ENCODE measurements at places on chromosomes 12 and 14.

DNA sequence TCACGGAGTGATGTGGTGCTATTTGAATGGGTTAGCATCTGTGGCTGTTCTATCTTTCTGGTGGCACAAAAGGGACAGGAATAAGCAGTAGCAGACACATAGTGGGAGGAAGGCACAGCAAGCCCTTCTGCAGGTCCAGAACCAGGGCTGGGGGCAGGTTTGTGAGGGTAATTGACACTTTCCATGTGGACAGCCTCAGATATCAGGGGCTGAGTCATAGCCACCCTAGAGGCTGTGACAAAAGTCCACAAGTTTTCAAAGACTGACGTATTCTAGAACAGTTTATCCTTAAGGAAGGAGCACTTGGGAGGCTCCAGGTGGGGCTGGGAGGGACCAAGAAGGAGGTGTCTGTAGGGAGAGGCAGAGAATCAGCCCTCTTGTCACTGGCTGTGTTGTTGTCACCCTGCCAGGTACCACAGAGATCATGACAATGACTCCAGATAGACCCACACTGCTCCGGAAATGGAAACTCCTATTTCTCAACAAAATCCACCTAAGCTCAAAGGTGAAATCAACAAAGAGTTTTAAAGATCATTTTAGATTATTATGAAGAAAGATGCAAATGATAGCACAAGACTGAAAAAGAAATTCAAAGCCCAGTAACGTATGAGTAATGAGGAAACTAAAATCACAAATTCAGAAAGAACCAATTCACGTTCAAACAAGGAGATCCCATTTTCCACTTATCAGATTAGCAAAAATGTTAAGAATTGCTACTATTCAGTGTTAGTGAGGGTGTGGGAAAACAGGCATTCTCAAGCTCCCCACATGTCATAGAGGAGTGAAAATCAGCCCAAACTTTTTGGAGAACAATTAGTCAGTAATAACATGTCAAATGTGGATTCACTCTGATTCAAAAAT lies 48.3 kb downstream of the NFKBIA start:
- no peak for DNase-seq

- DNase-seq, result no peak
These were observed 114.9 kb upstream of the PWP1 start for GRCh38 chr12:107570721-107571120.

- DNase-seq, result no peak
These were observed 1.0 kb upstream of the PTMS start for GRCh38 chr12:6765048-6765633.

- DNase-seq, result no peak
These were observed 1568.2 kb upstream of the SEL1L start for GRCh38 chr14:83101846-83102245.

DNA sequence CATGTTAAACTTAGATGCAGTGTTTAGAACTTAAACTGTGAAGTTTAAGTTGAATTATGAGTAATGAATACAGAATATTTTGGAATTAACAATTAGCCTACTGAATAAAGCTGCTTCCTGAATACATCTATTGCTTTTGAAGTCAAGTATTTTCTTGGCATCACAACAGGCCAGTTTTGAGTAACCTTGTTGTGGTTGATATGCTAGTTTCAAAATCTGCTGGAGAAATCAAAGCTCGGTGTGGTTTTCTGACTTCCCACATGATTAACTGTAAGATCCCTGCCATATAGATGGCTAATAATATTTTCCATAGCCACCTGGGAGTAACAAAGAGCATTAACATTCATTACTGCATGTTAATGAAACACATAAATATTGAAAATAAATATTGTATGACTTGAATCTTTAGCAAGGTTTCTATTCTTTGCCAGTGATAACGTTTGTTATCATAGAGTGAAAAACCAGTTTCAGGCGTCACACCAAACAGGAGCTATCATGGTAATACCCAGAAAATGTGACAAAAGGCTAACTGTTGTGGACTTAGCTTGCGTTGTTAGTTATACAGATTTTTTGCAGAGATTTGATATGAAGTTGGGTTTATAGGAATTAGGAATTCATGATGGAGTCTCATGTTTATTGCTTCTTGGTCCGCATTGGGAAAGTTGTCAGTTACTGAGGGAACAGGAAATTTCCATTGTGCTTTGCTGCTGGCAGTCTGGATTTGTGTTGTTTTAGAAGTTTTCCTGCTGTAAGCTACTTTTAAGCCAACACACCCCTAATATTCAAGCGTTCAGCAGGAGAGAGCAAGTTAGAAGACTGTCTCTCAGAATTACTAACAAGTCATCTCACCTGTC lies 32.1 kb downstream of the PPFIBP1 start:
- no peak for DNase-seq

DNA sequence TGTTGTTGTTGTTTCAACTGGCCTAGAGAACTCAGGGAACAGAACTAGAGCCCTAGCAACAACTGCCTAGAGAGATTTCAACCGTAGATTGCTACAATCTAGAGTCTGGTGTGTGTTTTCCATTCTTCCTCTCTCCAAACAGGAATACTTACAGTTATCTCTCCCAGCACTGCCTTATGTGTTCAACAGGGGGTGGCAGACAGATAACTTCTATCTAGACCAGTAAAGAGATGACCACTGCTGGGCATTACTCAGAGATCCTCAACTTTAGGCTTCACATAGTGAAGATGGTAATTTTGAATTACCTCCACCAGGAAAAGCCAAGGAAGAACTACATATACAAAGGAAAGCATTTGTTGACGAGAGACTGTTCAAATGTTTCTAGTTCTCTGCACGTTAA lies 4.8 kb downstream of the TXNDC16 start:
- DNase-seq, result no peak

DNA sequence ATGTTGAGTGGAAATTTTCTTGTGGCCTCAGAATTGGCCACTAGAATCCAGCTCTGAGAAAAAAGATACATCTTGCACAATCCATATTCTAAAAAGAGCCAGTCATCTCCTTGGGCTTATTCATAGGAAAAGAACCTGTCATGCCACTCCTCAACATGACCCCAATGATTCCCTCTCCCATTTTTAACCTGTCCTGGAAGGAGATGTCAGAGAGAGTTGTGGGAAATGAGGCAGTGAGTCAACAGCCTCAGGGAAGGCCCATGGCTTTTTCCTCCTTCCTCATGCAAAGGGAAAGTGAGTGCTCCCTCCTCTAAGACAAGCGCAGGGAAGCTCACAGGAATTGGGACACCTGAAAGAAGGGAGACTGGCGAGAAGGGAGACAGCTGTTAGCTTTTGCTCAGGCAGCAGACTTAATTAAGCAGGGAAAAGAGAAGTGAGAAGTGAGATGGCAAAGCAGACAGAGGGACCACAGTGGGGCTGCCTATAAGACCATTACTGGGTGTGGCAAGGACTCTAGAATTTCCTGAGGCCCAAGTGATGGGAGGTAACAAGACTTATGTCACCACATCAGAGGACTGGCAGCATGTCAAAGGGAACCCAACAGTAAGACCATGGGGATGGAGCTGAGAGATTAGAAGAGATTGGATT lies 10.2 kb upstream of the DHRS7 start:
- no peak for DNase-seq

DNA sequence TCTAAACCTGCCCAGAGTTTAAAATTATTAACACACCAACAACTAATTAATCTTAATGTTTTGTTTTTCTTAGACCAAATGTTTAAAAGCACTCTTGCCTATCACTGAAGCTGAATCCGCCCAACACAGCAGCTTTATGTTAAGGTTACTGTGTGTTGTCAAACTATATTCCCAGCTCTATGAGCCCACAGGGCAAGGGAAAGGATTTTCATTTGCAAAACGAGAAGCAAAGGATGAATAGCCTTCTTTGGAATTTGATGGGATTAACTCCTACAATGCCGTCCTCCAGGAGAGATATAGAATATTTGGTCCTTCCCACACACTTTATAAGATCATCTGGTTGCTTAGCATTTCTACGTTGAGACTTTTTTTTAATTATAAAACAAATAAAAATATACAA lies 43.7 kb downstream of the DUSP16 start:
- no peak for DNase-seq

- no peak for DNase-seq
These were observed 12.3 kb upstream of the SERPINA12 start for GRCh38 chr14:94521375-94522114.

GRCh38 chr12:123905319-123905925 lies 67.2 kb downstream of the CCDC92 start:
- peak; percentile 51 for DNase-seq

DNA sequence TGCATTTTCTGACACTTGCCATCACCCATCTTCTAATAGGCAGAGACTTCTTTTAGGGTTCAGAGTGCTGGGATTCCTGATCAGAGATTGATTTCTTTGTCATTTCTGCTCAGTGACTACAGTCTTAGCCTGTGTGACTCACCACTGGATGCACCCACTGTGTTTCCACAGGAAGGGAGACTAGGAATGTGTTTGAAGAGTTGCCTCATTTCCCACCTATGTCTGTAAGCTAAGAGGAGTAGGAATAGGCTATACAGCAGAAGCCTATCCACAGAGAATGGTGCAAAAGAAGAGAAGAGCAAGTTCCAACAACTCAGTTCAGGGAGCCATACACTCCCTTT lies 60.2 kb upstream of the ACTN1 start:
- DNase-seq, result no peak

DNA sequence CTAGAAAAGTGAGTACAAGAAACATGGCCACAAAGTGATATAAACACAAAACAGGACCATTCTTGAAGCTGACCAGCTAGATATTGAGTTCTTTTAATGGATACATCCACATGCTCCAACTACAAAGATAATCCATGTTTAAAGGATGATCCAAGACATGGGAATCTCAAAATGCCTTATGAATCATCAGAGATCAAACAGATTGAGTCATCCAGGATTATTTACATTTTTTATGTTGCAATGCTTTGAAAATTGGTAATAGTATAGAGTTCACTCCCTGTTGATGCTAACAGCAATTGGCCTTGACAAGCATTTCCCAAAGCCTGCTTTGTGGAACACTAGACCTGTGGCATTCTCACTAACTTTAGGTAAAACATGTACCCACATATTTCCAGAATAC lies 293.0 kb upstream of the TBX3 start:
- DNase-seq, result no peak

DNA sequence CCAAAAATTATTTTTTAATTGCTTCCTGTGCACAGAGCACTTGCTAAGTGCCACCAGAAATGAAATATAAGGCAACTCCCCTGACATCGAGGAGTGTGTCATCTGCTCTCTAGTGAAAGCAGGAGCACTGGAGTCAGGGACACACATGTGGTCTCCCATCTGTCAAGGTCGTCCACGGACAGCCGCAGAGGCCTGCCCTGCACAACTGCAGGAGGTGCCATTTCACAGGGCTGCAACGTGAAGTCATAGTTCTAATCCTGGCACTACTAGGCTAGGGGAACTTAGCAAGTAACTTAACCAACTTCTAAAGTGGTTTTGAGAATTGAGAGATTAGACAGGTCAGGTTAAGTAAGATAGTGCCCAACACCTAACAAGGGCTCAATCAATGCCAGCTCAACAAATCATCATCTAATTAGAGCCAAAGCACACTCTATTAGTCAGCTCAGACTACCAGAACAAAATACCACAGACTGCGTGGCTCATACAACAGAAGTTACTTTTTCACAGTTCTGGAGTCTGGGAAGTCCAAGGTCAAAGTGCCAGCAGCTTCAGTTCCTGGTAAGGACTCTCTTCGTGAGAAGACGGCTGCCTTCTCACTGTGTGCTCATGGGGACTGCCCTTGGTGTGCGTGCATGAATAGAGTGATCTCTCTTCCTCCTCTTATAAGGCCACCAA lies 30.7 kb downstream of the FOXN3 start:
- no peak for DNase-seq

DNA sequence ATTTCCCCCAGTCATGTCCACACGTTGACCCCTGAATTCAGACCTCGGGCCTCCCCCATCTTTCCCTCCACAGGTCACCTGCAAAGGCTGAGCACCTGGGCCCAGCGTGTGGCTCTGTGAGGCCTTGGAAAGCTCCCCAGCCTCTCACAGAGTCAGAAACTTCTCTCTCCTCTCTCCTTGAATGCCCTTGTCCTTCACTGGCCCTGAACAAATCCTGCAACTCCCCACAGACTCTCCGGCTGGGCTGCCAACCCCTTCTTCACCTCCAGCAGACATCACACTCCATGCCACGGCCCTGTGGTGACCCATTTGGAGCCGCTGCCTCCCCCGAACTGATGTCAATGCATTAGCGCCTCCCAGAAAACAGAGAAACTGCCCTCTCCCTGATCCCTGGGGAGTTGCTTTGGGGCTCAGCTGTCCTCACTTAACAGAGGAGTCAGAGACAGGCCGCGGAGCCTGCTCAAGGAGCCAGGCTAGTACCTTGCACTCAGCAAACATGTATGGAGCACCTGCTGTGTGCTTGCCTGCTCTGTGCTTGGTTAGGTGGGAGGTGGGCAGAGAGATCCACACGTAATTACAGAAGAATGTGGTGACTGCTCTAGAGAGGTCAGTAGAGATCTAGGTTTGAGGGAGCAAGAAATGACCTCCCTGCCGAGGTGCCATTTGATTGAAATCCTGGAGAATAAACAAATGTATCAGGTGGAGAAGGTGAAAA lies 99.2 kb upstream of the PWP1 start:
- DNase-seq, result no peak

DNA sequence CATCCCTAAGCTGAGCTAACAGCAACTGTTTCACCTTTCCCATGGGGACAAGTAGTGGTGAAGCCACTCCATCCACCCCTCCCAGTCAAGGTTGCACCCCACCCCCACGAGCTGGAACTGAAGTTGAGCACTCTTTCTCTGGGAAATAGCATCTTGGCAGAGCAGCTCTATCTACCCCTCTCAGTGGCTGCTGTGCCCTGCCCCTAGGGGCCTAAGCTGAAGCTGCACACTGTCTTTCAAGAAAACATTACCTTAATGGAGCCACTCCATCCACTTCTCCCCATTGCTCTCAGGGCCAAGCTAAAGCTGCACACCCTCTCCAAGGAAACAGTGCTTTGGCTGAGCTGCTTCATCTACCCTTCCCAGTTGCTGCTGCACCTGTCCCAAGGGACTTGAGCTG lies 170.6 kb upstream of the CCDC196 start:
- no peak for DNase-seq

DNA sequence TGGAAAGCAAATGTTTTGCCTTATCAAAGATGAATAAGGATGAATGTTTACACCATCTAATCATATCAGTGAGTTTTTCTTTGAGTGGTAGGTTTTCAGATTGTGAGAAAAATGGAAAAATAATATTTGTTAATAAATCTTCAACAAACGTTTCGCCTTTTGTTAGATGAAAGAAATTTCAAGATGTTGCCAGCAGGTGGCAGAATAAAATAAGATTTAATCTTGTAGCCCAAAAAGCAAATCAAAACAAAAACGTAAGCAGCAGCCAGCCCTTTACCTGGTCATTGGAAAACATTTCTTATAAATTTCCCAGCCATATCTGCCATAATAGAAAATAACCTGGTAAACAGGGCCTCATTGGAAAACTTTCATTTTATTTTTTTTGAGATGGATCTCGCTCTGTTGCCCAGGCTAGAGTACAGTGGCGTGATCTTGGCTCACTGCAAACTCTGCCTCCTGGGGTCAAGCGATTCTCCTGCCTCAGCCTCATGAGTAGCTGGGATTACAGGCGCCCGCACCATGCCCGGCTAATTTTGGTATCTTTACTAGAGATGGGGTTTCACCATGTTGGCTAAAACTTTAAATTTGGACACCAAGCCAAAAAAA lies 15.4 kb upstream of the TMEM120B start:
- no peak for DNase-seq

- DNase-seq, result no peak
These were observed 340.2 kb downstream of the DPF3 start for GRCh38 chr14:72553656-72554055.

GRCh38 chr12:67702136-67702535 lies 53.6 kb downstream of the DYRK2 start:
- no peak for DNase-seq

- DNase-seq, result no peak
These were observed 257.0 kb downstream of the ADGRD1 start for GRCh38 chr12:131210506-131211339.
